Stimulated activated CD4-positive, alpha-beta T cell treated with anti-CD3 and anti-CD28 coated beads, Interleukin-4, amount 100 ng/mL, for 48 hours (primary cell): ENCODE measurements at places on chromosomes 7 and 10.

DNA sequence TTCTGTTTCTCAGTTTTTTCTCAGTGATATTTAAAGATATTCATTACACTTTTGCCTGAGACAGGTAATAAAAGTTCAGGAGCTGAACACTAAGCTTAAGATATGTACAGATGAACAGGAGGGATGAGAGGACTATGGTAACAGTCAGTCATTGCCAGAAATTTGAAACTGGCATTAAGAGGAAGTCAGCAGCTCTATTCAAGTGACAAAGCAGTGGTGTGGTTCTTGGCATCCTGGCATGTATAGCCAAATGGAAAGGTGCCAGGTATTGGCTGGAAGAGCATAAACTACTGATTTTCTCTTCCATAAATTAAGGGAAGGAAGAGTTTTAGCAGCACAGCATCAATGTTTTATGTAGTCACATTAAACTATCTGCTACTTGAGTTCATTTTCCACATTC is 22.7 kb downstream of the HOXA1 start:
- no peak for DNase-seq

- no peak for DNase-seq
Measured at GRCh38 chr10:114024876-114025610, 18.6 kb upstream of the ADRB1 start.

DNA sequence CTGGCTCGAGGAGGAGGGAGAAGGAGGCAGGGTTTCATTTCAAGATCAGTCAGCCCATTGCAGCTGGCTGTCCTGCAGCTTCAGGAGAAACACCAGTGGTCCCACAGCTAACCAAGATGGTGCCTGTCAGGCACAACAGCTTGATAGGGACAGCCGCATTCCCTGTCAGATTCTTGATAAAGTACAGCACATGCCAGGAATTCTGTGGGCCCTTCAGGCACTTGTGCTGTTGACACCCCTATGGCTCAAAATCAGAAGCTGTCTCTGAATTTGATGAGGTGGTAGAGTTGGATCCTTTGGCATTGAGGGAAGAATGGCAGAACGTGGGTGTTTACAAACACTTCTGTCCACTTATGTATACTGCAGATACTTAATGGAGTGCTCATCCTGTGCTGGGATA is 354.3 kb downstream of the KCNMA1 start:
- DNase-seq: no peak

DNA sequence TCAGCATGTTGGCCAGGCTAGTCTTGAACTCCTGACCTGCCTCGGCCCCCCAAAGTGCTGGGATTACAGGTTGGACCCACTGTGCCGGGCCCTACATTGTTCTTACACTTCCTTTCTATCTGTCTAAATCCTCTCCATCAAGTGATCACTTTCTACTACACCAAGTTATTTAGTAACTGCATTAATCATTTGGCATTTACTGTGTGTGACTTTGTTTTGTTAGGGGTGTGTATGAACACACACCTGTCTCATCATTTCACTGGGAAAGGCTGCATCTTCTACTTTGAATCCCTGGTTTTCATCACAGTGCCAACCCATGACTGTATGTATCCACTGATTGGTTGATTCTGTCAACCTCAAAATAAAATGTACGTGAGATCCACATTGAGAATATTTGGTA is 23.0 kb upstream of the CCDC71L start:
- DNase-seq: no peak

DNA sequence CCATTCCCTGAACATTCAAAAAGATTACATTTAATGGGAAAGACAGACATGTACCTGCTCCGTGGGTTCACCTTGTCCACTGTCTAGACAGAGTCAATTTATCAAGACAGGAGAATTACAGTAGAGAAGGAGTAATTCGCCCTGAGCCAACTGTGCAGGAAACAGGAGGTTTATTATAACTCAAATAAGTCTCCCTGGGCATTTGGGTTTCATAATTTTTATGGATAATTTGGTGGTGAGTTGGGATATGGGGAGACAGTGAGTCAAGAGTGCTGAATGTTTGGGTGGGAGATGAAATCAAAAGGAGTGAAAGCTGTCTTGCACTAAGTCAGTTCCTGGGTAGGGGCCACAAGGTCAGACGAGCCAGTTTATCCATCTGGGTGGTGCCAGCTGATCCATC is 165.9 kb upstream of the NAMPT start:
- no peak for DNase-seq

DNA sequence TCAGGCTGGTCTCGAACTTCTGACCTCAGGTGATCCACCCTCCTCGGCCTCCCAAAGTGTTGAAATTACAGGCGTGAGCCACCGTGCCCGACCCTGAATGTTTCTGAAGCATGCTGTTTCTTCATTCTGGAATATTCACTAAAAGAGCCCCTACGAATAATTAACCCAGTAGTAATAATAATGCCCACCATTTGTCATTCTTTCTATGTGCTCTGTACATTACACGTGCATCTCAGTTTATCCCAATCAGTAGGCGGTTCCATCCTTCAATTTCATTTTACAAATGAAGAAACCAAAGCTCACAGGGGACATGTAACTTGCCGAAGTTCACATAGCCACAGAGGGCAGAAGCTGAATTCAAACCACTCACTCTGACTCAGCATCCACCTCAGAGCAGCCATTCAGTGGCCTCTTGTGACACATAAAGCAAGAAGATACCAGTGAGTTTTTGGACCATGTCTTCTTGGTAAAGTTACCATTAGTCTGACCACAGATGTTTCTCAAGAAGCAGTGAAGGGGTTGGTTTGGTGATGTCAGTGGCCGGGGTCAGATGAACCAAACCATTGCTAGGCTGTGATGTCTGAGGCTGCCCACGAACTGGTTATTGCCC is 71.9 kb upstream of the DUSP5 start:
- DNase-seq: peak; percentile 65

DNA sequence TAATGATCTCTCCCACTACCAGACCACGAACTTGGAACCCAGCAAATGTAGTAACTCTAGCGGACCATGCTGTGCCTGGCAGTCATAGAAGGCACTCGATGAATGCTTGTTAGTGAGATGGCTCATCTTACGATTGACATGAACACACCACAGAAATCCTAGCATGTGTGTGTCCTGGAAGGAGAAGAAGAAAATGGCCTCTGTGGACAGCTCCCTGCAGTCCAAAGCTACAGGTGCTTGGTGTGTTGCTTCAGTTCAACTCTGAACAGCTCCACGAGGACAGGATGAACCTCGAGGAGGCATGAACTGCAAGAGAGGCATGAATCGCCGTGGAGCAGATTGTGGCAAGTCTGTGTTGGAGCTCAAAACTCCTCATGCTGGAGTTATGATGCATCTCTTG is 93.5 kb downstream of the KLF6 start:
- DNase-seq: no peak

- no peak for DNase-seq
Measured at GRCh38 chr10:117723343-117723742, 180.8 kb downstream of the EMX2 start.

- no peak for DNase-seq
Measured at GRCh38 chr10:126533644-126534043, 136.8 kb downstream of the C10orf90 start.

DNA sequence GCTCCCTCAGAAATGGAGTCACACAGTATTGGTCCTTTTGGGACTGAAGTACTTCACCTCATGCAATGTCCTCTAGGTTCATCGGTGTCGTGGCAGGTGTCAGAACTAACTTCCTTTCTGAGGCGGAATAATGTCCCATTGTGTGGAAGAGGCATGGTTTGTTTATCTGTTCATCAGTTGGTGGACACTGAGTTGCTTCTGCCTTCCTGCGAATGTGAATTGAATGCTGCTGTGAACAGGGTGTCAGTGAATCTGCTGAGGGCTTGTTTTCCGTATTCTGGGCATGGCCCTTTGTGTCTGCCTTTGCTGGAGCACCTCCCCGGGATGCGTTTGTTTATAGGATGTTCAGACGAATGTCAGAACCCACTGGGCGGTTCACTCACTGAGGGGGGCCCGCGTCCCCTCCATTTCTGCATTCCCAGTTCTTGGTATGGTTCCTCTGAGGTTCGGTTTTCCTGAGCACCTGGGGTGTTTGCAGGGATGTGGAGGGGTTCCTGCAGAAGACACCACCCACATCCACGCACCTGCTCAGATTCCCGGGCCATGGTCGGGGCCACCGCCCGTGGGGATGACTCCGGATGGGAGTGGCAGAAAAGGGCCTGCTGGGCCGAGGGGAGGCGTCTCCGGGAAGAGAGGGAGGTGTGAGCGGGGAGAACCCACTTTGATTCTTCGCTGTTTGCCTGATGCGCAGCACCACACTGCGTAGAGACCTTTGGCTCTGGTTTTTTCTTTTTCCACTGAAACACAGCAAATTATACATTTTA is 33.1 kb downstream of the CHST12 start:
- no peak for DNase-seq

GRCh38 chr7:149774237-149775175 is 1.1 kb upstream of the ZNF467 start:
- DNase-seq: no peak

- DNase-seq: no peak
Measured at GRCh38 chr10:112232670-112233069, 49.1 kb upstream of the GPAM start.

GRCh38 chr7:36058020-36058592 is 94.9 kb upstream of the EEPD1 start:
- DNase-seq: no peak

DNA sequence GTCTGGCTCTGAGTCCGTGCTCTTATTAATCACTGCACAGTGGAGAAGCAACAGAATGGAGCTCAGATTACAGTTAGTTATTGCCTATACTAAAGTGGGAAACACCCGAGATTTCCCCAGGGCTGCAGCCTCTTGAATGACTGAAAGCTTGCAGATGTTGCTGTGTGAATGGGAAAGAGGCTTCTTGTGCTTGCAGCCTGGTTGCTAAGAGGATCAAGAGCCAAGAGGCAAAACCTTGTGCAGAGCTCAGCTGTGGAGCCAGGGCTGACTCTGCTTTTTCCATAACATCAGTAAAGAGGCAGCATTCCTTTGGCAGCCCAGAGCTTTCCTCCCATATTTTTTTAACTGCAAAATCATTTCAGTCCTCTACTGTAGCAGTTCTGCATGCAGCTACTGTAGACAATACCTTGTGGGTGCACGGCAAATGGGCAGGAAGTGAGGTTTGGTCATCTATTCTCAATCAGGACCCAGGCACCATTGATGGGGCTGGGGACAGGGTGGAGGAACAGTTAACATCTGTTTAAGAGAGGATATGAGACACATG is 86.5 kb downstream of the RALA start:
- DNase-seq: no peak

DNA sequence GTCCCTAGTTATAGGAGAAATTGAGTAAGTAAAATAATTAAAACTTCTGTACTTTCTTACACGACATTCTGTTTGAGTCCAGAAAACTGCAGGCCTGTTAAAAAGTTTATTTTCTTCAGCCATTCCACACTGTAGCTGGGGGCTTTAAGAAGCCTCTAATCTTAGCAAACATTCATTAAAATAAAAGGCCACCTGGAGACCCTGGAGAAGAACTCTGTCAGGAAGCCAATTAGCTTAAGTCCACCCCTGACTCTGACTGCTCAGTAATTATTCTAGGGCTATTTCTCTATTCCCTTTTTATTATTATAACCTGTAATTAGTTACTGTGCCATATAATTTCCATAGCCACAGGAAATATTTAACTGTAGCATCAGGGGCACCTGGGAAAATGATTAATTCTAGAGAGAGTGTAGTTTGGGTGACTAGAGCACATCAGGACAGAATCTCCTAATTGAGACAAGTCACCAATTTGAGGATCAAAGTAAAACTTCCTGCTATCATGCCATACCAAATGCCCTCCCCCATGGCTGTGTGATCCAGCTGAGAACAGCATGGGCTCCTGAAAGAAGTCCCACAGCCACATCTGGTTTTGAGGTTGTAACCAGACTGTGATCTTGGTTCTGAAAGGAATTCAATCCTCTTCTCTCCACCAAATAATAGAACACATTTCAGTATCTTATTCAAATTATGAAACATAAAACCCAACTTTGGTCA is 1302.3 kb downstream of the XPNPEP1 start:
- no peak for DNase-seq

GRCh38 chr7:80848841-80849240 is 70.0 kb downstream of the SEMA3C start:
- no peak for DNase-seq

GRCh38 chr7:83359108-83359507 is 196.4 kb upstream of the PCLO start:
- no peak for DNase-seq

- DNase-seq: no peak
Measured at GRCh38 chr10:111077479-111077784, 603 bp downstream of the ADRA2A start.

DNA sequence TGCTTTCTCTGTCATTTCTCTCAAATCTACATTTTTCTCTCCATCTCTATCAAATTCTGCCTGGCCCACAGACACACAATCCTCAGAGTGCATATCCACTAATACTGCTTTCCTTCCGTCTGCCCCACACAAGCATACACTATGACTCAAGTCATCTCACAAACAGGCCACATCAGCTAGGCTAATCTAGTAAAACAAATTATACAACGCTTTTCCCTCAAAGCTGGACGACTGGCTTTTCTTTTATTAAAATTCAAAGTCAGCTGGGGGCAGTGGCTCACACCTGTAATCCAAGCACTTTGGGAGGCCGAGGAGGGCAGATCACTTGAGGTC is 161.1 kb downstream of the FAM107B start:
- DNase-seq: no peak

DNA sequence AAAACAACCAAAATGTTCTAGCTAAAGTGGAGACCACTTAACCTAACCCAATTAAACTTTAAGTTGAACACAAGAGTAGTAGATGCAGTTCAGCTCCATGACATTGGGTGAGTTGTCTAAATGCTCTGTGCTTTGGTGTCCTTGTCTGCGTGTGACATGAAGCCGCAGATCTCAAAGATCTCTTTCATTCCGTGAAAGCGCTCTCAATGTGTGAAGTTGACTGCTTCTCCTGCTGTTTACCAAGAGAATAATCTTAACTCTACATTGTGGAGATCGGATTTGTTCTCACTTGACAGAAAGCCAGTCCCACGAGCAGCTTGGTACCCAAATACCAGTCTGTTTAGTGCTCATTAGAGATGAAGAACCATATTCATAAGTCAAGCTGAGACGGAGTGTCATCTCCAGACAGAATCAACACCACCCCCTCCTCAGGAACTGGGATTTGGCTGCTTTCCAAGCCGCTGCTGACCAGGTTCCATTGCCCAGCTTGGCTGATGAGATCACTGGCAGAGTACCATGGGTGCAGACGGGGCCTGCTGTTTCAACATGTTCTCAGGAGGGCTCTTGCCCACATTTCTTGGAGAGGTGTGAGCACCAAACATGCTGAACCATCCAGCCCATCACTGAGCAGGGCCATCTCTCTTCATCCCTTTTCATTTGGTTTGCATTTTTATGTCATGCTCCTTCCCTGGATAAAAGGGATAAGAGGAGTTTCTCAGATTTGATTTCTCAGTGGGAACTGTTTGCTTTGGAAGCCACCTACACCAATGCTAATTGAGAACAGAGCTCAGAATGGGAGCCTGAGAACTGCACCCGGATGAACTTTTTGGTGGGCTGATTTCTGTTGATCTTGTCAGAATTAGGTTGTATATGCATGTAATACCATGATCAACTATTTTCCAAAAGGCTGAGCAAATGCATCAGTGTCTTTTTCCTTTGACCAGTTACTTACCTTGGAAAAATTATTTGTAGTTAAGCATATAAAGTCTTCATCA is 95.8 kb upstream of the AGBL3 start:
- no peak for DNase-seq

GRCh38 chr7:2821161-2821841 is 22.8 kb downstream of the GNA12 start:
- DNase-seq: no peak
